ENCODE measurements at places on chromosomes 3 and 15. TPM values are rescaled to one million over a fixed set of nuclear protein-coding genes. Genes with fewer than 3 reads are reported as not detected.
A peak's percentile ranks its signal among the peaks of the same experiment; 100 is the strongest.

- no peak overlapping the region for H3K27ac ChIP-seq
- no peaks in the 10 kb centered on the region for H3K36me3 ChIP-seq
Observed at GRCh38 chr3:135131290-135131689, 336.2 kb downstream of the EPHB1 start.

The TEX55 gene
- not detected for total RNA-seq

DNA sequence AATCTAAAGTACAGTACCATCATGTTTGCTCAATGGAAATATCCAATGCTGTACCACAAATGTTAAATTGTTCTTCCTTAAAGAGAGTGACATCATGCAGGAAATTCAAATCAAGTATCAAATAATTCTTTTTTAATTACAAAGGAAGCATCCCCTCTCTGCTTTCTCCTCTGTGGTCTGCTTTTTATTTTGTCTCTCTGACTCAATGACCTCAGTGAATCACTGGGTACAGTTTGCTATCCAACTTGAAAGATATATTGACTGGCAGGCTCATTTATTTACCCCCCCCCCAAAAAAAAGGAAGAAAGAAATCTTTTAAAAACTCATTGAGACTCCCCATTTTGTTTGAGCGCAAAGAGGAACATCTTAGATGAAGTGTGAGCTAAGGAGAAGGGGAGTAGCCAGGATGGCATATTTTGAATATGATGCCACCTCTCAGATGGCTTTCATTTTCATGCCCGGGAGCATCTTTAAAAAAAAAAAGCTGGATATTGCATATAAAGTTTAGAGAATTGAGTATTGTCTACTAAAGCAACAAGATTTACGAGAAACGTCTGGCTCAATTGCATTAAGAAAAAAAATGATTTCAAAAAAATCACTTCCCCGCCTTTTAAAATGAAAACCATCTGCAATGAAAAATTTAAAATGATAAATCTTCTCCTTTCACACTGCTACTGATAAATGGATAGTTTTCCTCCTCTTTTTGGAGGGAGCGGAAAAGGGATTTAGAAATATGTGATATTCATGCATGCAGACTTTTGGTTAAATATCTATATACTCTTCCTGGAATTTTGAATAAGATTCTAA is 307.1 kb upstream of the DPH6 start:
- H3K36me3 ChIP-seq, result no peaks in the 10 kb centered on the region
- H3K4me3 ChIP-seq, result no peak overlapping the region
- no peaks in the 10 kb centered on the region for H3K4me1 ChIP-seq
- no peaks in the 10 kb centered on the region for H3K27me3 ChIP-seq
- DNase-seq, result no peak

GRCh38 chr15:87483468-87483867 is 773.1 kb downstream of the NTRK3 start:
- no peak overlapping the region for H3K27ac ChIP-seq
- H3K4me1 ChIP-seq, result no peaks in the 10 kb centered on the region
- DNase-seq, result no peak
- no peak overlapping the region for H3K4me3 ChIP-seq
- no peaks in the 10 kb centered on the region for H3K36me3 ChIP-seq

The PLA1A gene
- total RNA-seq, result 0.31 TPM

GRCh38 chr3:65101450-65101849 is 413.6 kb upstream of the ADAMTS9 start:
- no peaks in the 10 kb centered on the region for H3K27me3 ChIP-seq
- no peaks in the 10 kb centered on the region for H3K36me3 ChIP-seq
- no peak overlapping the region for H3K4me3 ChIP-seq
- no peak overlapping the region for H3K27ac ChIP-seq

- peaks cover 24% of the 10 kb centered on the region for H3K4me1 ChIP-seq
- no peak for DNase-seq
- no peaks in the 10 kb centered on the region for H3K36me3 ChIP-seq
- no peak overlapping the region for H3K4me3 ChIP-seq
Observed at GRCh38 chr3:143351895-143352608, 232.5 kb downstream of the CHST2 start.

DNA sequence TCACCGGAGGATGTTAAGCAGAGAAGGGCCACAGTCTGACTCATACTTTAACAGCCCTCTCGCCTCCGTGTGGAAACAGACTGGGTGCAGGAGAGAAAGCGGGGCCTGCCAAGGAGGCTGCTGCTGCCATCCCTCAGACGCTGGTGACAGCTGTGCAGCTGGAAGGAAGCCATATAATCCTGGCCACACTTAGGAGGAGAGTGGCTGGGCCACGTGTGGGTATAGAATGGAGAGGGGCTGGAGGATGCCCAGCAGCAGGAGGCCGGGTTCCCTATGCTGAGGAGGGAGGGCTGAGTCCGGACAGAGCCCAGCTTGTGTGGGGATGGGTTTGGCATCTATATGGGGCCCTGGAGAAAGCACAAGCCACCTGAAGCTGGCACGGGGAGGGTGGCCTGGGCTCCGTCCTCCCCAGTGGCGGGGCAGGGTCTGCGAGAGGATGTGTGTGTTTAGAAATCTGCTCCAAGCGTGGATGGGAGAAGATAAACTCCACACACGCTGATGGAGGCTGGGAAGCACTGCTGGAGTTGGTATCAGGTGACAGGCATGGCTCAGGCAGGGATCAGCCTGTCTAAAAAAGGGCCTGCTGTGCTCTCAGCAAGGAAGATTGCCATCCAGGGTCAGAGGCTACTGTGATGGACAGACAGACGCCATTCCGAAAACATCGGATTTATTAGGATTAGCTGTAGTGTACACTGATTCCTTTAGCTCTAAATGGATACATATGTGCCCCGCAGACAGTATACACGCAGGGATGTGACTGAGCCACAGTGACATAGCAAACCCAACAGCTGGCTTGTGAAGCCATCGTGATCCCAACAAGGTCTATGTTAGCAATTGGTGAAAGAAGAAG is 15.9 kb downstream of the ABTB1 start:
- H3K4me1 ChIP-seq, result peaks cover 3% of the 10 kb centered on the region
- no peak for DNase-seq
- no peak overlapping the region for H3K4me3 ChIP-seq
- H3K27ac ChIP-seq, result no peak overlapping the region

GRCh38 chr3:177601152-177601551 is 403.9 kb upstream of the TBL1XR1 start:
- peaks cover 65% of the 10 kb centered on the region for H3K4me1 ChIP-seq
- peaks cover 2% of the 10 kb centered on the region for H3K36me3 ChIP-seq
- no peak for DNase-seq

DNA sequence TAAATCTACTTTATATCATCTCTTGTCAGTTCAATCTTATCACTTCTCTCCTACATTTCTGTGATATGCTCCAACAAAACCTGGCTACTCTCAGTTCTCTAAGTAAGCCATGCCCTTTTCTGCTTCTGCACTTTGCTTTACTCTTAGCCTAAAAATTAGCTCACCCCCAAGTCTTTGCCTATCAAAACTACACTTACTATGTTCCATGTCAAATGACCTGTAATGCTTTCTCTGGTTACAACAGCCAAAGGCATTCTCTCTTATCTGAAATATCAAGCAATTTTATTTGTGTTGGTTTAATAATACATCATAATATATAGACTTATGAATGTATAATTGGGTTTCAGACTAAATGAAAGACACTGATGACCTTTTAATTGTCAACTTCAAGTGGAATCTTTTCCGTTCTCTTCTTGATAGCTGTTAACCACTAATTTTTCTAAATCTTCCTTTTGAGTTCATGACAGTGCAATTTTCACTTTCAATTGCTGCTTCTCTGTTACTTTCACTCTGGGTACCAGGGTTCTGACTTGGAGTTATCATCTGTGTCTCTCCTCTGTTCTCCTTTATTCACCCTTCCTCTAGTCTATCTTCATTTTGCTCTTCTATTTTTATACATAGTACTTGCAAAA is 619.0 kb upstream of the GOLIM4 start:
- no peak overlapping the region for H3K4me3 ChIP-seq
- H3K27me3 ChIP-seq, result no peaks in the 10 kb centered on the region
- H3K36me3 ChIP-seq, result no peaks in the 10 kb centered on the region
- no peak overlapping the region for H3K27ac ChIP-seq

- no peaks in the 10 kb centered on the region for H3K36me3 ChIP-seq
- H3K27ac ChIP-seq, result no peak overlapping the region
- H3K4me3 ChIP-seq, result no peak overlapping the region
- H3K27me3 ChIP-seq, result peaks cover 5% of the 10 kb centered on the region
- peaks cover 6% of the 10 kb centered on the region for H3K4me1 ChIP-seq
Observed at GRCh38 chr3:195794708-195795107, 17.0 kb downstream of the MUC4 start.

DNA sequence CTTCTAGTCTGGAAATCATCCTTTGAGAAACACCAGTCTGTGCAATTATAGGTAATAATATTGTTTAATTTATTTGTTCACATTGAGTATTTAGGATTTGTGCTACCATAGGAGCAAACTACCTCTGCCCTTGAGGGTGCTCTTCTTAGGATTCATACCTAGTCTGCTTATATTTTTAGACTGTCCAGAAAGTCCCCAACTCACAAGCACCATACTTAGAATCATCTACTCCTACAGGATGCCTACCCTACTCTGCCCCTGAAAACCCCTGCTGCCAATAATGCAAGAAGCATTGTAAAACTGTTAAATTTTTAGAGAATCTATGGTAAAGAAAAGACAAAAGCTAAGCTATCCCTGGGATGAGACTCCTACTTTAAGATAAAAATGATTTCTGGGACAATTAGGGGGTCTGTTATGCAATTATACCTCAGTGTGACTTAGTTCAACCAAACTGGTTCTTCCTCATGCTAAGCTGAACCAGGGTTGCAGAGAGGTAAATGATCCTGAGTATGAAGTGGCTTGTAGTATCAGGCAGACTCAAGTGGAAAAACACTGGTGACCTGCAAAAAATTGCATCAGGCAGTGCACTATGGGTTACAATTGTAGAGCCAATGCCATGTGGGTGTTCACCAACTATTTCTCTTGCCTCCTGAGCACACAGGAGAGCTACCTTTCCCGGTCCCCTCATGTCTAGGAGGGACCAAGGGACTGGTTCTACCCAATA is 133.3 kb downstream of the TNIK start:
- H3K27me3 ChIP-seq, result no peaks in the 10 kb centered on the region
- H3K27ac ChIP-seq, result no peak overlapping the region
- no peak overlapping the region for H3K4me3 ChIP-seq

- H3K4me3 ChIP-seq, result no peak overlapping the region
- DNase-seq, result no peak
- H3K36me3 ChIP-seq, result no peaks in the 10 kb centered on the region
- peaks cover 28% of the 10 kb centered on the region for H3K27me3 ChIP-seq
- no peak overlapping the region for H3K27ac ChIP-seq
Observed at GRCh38 chr3:68915973-68916372, 16.4 kb downstream of the TAFA4 start.

The DAZL gene
- not detected for total RNA-seq

DNA sequence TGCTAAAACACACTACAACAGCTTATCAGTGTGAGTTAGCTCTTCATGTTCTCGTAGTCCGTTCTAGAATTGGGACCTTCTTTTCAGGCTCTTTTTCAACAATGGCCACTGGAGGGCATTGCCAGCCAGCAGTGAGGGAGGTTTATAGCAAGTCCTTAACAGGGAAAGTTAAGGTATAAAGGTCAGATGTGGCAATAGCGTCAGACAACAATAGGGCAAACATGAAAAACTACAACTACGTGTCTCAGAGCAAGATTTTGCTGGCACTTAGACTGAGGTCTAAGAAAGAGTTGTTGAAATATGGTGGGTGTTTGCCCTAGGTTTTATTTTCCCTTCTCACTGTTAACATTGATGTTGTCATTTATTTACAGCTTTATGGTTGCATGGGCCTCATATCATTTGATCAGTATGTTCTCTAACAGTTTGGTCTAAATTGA is 161.4 kb downstream of the GMNC start:
- H3K4me3 ChIP-seq, result no peak overlapping the region
- no peaks in the 10 kb centered on the region for H3K4me1 ChIP-seq
- DNase-seq, result peak; percentile 12
- H3K27ac ChIP-seq, result no peak overlapping the region

The RASGRP1 gene
- total RNA-seq, result 174 TPM

The CHST14 gene
- 8.2 TPM for total RNA-seq

DNA sequence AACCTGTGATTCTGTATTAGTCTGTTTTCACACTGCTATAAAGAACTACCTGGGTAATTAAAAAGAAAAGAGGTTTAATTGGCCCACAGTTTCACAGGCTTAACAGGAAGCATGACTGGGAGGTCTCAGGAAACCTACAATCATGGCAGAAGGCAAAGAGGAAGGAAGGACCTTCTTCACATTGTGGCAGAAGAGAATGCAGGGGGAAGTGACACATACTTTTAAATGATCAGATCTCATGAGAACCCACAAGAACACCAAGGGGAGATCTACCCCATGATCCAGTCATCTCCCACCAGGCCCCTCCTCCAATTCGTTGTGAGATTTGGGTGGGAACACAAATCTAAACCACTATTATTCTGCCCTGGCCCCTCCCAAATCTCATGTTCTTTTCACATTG is 6.1 kb downstream of the ZKSCAN7 start:
- H3K27me3 ChIP-seq, result no peaks in the 10 kb centered on the region
- peaks cover 52% of the 10 kb centered on the region for H3K36me3 ChIP-seq
- H3K27ac ChIP-seq, result no peak overlapping the region
- no peak for DNase-seq
- no peak overlapping the region for H3K4me3 ChIP-seq
- H3K4me1 ChIP-seq, result peaks cover 4% of the 10 kb centered on the region

- H3K4me1 ChIP-seq, result no peaks in the 10 kb centered on the region
- DNase-seq, result no peak
- H3K27me3 ChIP-seq, result no peaks in the 10 kb centered on the region
- peaks cover 10% of the 10 kb centered on the region for H3K36me3 ChIP-seq
Observed at GRCh38 chr3:195882002-195882441, 26.3 kb downstream of the TNK2 start.

The UROC1 gene
- total RNA-seq, result not detected

DNA sequence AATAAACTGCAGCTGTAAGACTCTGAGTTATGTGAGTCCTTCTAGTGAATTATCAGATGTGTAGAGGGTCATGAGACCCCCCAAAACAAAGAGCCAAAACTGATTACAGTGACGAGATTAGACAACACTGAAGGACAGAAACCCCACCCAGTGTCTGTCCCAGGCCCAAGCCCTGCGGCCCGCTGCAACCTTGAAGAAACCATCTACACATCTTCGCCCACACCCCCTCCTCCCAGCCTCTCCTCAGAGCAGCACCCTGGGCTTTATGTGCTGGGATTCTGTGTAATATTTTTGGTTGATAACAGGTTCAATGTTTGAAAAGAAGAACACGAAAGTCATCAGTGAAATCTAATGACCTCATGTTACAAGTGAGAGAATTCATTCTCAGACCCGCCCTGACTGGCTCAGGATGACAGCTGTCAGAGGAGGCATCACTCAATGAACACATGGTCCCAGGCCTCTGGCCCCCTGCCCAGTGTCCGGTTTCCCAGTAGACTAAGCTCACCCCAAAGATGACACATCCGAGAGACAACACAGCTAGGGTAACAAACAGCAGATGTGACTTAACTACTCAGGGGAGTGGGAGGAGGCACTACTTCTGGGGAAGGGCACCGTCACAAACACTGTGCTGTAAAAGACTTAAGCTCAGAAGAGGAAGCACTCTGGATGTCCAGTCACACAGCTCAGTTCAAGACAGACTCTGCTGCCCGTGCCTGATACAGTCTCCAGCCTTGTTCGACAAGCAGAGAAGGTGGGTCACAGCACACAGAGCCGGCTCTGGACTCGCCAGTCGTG is 48.9 kb downstream of the NIPA2 start:
- H3K27me3 ChIP-seq, result no peaks in the 10 kb centered on the region
- H3K36me3 ChIP-seq, result no peaks in the 10 kb centered on the region
- H3K4me3 ChIP-seq, result no peak overlapping the region
- no peak overlapping the region for H3K27ac ChIP-seq
- no peaks in the 10 kb centered on the region for H3K4me1 ChIP-seq

GRCh38 chr3:54564374-54564925 is 363.4 kb downstream of the LRTM1 start:
- no peak overlapping the region for H3K27ac ChIP-seq
- no peaks in the 10 kb centered on the region for H3K27me3 ChIP-seq
- no peaks in the 10 kb centered on the region for H3K4me1 ChIP-seq
- H3K4me3 ChIP-seq, result no peak overlapping the region
- H3K36me3 ChIP-seq, result no peaks in the 10 kb centered on the region

All from activated CD4-positive, alpha-beta memory T cell treated with anti-CD3 and anti-CD28 coated beads for 36 hours (primary cell).